ENCODE measurements at places on chromosomes 2 and 18.

- no peaks in the 10 kb centered on the region for H3K4me1 ChIP-seq
- H3K27me3 ChIP-seq: no peaks in the 10 kb centered on the region
- H3K4me3 ChIP-seq: no peak overlapping the region
- no peak overlapping the region for H3K27ac ChIP-seq
- no peak for DNase-seq
- no peaks in the 10 kb centered on the region for H3K36me3 ChIP-seq
These were observed 6.8 kb upstream of the TEX51 start for GRCh38 chr2:126891681-126892500.

DNA sequence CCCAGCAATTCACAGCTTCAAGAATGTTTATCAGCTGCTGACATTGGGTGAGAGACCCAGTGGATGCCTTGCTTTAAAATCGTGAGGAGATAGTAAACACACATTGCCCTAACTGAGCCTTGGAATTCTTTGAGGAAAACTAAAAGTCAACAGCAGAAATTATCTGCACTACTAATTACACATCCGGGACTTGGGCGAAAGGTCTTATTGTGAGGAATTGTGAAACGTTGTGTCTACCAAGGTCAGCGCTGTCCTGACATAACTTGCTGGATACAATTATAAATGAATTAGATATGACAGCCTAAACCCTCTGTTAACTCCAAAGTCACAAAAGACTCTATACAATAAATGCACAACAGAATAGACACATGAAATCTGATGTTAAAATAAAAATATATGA is 121.4 kb downstream of the ST6GAL2 start:
- no peak for DNase-seq
- H3K27me3 ChIP-seq: no peaks in the 10 kb centered on the region
- H3K27ac ChIP-seq: no peak overlapping the region
- no peaks in the 10 kb centered on the region for H3K4me1 ChIP-seq
- H3K36me3 ChIP-seq: no peaks in the 10 kb centered on the region
- no peak overlapping the region for H3K4me3 ChIP-seq

DNA sequence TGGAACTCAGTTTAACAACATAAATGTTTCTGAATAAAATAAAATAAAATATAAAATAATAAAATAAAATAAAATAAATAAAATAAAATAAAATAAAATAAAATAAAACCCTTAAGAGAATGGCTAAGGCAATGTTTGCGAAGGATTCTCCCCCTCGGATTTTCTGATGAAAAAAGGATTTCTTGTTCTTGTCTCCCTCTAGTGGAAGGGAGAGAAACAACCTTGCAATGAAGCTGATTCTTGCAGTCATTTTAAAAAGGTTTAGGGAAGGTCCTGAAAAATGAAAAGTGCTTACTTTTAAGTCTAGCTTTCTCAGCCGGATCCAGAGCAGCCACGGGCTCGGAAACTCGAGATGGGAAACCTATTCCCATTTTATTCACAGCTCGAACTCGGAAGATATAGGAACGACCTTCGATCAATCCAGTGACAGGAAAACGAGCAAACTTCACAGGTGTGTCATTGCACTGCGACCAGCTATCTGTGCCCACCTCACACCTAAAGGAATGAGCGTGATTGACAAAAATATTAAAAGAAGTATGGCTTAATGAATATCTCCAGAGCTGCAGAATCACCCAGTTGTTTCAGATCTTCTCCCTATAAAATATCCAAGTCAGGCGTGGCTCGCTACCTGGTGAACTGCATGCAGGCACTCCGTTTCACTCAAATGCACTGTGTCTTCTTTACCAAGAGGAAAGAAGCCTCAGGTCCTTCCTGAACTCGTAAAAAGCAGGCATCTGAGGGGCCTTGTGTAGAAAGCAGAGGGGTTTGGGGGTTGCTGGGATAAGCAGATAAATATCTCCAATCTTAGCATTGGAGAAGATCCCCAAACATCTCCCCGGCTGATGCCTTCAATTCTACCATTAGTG is 68.1 kb downstream of the MYOM1 start:
- H3K27me3 ChIP-seq: no peaks in the 10 kb centered on the region
- no peaks in the 10 kb centered on the region for H3K4me1 ChIP-seq
- no peak overlapping the region for H3K4me3 ChIP-seq
- no peak overlapping the region for H3K27ac ChIP-seq

GRCh38 chr2:205701509-205701908 is 19.2 kb downstream of the NRP2 start:
- H3K4me1 ChIP-seq: peaks cover 2% of the 10 kb centered on the region
- no peak for DNase-seq
- H3K27me3 ChIP-seq: no peaks in the 10 kb centered on the region
- H3K36me3 ChIP-seq: no peaks in the 10 kb centered on the region
- no peak overlapping the region for H3K4me3 ChIP-seq

- peaks cover 37% of the 10 kb centered on the region for H3K4me1 ChIP-seq
- H3K27ac ChIP-seq: no peak overlapping the region
- H3K27me3 ChIP-seq: no peaks in the 10 kb centered on the region
- peaks cover 17% of the 10 kb centered on the region for H3K36me3 ChIP-seq
- DNase-seq: no peak
These were observed 83.0 kb downstream of the STPG4 start for GRCh38 chr2:47072018-47072691.

GRCh38 chr2:234403074-234403473 is 93.8 kb downstream of the ARL4C start:
- DNase-seq: no peak
- peaks cover 6% of the 10 kb centered on the region for H3K4me1 ChIP-seq
- H3K36me3 ChIP-seq: no peaks in the 10 kb centered on the region
- no peak overlapping the region for H3K4me3 ChIP-seq
- H3K27ac ChIP-seq: no peak overlapping the region

- H3K4me1 ChIP-seq: no peaks in the 10 kb centered on the region
- no peaks in the 10 kb centered on the region for H3K27me3 ChIP-seq
- H3K36me3 ChIP-seq: no peaks in the 10 kb centered on the region
- no peak for DNase-seq
- H3K27ac ChIP-seq: no peak overlapping the region
These were observed 140.3 kb upstream of the DDX18 start for GRCh38 chr2:117674172-117674571.

GRCh38 chr2:238696331-238696730 is 151.6 kb upstream of the TWIST2 start:
- no peak overlapping the region for H3K4me3 ChIP-seq
- no peak overlapping the region for H3K27ac ChIP-seq
- no peaks in the 10 kb centered on the region for H3K27me3 ChIP-seq
- no peaks in the 10 kb centered on the region for H3K4me1 ChIP-seq
- H3K36me3 ChIP-seq: no peaks in the 10 kb centered on the region

GRCh38 chr2:96517079-96517478 is 11.9 kb upstream of the NEURL3 start:
- H3K36me3 ChIP-seq: no peaks in the 10 kb centered on the region
- H3K27me3 ChIP-seq: no peaks in the 10 kb centered on the region
- no peaks in the 10 kb centered on the region for H3K4me1 ChIP-seq
- no peak overlapping the region for H3K27ac ChIP-seq
- H3K4me3 ChIP-seq: no peak overlapping the region

DNA sequence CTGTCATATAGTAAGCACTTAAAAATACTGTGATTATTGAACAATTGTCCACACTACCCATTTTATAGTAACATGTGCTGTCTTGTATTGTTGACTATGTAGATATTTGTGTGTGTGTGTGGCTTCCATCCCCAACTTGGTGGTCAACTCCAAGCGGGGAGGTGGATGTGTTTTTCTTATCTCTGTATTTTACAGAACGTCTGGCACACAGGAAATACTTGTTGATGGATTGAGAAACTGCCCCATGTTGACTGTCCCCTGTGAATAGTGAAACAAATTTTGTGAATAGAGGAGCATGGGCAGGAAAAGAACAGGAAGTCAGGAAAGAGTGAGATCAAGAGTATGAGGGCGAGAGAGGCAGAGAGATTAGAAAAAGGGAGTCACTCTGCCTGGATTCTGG is 83.6 kb downstream of the CELF4 start:
- H3K27me3 ChIP-seq: peaks cover 18% of the 10 kb centered on the region
- no peaks in the 10 kb centered on the region for H3K36me3 ChIP-seq
- H3K4me1 ChIP-seq: no peaks in the 10 kb centered on the region

- no peaks in the 10 kb centered on the region for H3K27me3 ChIP-seq
- no peak overlapping the region for H3K4me3 ChIP-seq
- no peaks in the 10 kb centered on the region for H3K36me3 ChIP-seq
- DNase-seq: no peak
These were observed 438.3 kb upstream of the LRATD1 start for GRCh38 chr2:14194233-14194632.

DNA sequence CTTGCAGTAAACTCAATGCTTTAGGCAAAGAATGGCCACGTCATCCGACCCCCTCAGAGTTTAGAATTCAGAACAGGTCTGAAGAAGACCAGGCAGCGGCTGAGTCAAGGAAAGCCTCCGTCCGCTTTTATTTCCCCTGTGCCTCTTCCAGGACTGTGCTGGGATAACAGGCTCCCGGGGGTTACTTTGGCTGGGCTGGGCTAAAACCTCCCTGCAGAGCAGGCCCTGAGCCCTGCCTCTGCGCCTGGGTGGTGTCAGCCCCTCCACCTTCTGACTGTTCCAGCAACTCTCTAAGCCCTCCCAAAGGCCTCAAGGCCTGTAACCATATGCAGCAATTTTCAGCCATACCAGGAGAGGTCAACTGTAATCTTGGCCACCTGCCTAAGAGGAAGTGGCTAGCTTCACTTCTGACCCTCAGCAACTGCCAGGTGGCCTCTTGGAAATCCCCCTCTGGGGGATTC is 166.5 kb downstream of the RPIA start:
- DNase-seq: no peak
- H3K36me3 ChIP-seq: no peaks in the 10 kb centered on the region
- no peak overlapping the region for H3K27ac ChIP-seq
- H3K27me3 ChIP-seq: peaks cover 3% of the 10 kb centered on the region
- H3K4me3 ChIP-seq: no peak overlapping the region

DNA sequence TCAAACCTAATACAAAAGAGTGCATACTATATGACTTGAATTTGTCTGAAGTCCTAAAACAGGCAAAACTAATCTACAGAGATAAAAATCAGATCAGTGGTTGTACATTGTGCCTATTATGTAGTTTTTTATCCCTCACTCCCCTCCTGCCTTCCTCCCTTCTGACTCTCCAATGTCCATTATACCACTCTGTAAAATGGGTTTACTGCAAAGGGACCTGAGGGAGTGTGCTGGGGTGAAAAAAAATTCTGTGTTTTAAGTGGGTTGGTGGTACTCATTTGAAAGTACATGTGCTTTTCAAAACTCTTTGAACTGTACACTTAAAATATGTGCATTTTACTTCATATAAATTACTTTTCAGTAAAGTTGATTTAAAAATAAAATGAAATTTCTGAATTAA is 89.0 kb upstream of the UBE2E3 start:
- no peak for DNase-seq
- H3K27me3 ChIP-seq: no peaks in the 10 kb centered on the region

DNA sequence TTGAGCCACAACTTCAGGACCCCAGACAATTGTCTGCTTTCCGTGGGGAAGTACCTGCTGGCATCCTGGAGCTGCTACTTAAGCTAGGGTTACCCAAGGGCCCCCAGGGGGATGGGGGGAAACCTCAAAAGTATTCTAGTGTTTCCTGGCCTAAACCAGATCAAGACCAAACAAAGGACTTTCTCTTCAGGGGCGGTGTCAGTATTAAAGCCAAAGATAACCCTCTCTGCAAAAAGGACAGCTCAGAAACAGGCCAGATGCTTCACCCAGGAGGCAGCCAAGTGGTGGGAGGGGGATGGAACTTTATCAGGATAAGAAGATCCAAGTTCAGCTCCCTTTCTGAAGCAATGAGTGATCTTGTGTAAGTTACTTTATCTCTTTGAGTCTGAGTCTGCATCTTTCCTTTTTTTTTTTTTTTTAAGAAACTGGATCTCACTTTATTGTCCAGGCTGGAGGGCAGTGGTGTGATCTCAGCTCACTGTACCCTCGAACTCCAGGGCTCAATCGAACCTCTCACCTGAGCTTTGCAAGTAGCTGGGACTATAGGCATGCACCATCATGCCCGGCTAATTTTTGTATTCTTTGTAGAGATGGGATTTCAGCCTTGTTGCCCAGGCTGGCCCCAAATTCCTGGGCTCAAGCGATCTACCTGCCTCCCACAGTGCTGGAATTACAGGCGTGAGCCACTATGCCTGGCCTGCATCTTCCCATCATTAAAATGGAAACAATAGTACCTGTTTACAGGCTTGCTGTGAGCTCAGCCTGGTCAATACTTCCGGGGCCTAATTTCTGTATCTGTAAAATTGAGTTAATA is 151.8 kb upstream of the PTPRM start:
- no peaks in the 10 kb centered on the region for H3K36me3 ChIP-seq
- no peak overlapping the region for H3K4me3 ChIP-seq
- no peak overlapping the region for H3K27ac ChIP-seq
- no peak for DNase-seq

DNA sequence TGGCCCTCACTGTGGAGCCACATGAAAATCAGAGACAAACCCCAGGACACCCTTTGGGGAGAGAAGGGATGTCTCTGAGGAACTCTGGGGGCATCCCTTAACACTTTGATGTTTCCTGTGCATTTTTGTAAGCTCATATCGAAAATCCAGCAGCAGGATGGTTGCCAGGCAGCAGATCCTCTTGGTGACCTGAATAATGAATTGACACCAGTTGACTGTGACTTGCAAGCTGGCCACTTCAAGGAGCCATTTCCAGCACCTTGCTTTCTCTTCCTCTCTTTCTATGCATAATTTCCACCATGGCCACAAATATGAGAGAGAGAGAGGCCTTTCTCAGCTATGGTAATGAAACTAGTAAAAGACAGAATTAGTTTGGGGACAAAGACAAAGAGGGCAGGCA is 91.7 kb downstream of the NRP2 start:
- no peaks in the 10 kb centered on the region for H3K36me3 ChIP-seq
- H3K4me3 ChIP-seq: no peak overlapping the region
- no peak for DNase-seq
- peaks cover 3% of the 10 kb centered on the region for H3K27me3 ChIP-seq

DNA sequence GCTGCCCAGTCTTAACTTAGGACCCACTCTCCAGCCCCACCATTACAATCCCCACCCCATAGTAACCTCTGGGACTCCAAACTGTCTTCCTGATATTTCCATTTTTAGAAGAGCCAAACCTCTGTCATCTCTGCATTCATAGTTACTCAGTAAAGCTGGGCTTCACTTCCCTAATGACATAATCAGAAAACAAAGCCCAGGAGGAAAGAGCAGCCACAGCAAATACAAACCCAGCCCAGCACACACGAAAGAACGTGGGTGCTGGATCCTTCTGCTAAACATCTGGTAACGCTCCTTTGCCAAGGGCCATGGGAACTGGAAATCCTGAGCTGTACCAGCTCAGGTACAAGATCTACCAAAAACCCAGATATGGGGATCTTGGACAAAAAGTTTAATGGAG is 36.8 kb upstream of the RIOK3 start:
- no peaks in the 10 kb centered on the region for H3K4me1 ChIP-seq
- DNase-seq: no peak
- H3K4me3 ChIP-seq: no peak overlapping the region
- H3K36me3 ChIP-seq: no peaks in the 10 kb centered on the region

DNA sequence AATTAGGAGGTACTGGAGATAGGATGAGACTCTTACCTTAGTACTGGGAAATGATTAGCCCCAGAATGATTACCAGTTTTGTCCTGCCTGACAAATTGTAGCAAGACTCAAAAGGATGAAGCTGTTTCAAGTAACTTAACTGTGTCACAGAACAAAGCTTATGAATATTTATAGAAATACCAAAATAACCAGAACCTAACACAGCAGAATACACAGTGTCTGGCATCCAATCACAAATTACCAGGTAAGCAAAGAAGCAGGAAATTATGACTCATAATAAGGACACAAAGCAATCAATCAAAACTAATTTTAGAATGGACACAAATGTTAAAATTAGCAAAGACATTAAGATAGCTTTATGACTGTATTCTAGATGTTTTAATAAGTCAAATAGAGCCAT is 91.9 kb downstream of the CTNNA2 start:
- DNase-seq: no peak
- no peaks in the 10 kb centered on the region for H3K4me1 ChIP-seq
- no peaks in the 10 kb centered on the region for H3K36me3 ChIP-seq
- H3K27me3 ChIP-seq: no peaks in the 10 kb centered on the region
- no peak overlapping the region for H3K4me3 ChIP-seq
- no peak overlapping the region for H3K27ac ChIP-seq
